ENCODE measurements at places on chromosomes 2 and 18.
A peak's percentile ranks its signal among the peaks of the same experiment; 100 is the strongest.

GRCh38 chr2:8572712-8573233 lies 109.1 kb upstream of the ID2 start:
- DNase-seq, result no peak

- DNase-seq, result no peak
These were observed 127.6 kb downstream of the MAPK4 start for GRCh38 chr18:50687491-50687890.

GRCh38 chr2:239349453-239350135 lies 51.2 kb downstream of the HDAC4 start:
- no peak for DNase-seq

GRCh38 chr2:31070339-31071125 lies 67.7 kb downstream of the GALNT14 start:
- DNase-seq, result no peak

GRCh38 chr2:176234156-176234555 lies 35.1 kb upstream of the MTX2 start:
- no peak for DNase-seq

DNA sequence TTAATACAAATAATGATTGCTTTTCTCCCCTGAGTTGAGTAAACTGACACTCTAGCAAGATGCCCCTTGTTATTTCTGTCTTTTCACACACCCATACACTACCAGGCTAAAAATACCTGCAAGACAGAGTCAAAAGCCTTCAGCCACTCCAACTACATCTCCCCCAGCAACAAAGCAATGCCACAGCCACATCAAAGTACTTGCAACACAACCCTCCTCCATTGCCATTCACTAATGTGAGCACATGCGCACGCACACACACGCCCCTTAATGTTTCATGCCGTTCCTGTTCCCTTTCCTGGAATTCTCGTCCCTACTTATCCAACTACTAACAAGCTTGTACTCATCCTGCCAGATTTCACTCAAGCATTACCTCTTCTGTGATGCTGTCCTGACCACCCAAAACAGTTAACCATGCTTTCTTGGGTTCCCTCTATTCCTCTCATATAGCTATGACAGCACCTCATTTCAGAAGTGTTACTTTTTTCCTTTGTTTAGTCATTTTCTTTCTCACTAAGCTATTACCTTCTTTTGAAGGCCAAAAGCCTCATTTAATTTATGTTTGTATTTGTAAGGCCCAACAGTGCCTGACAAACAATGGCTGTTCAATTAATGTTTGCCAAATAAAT lies 29.6 kb downstream of the SLC25A12 start:
- no peak for DNase-seq

GRCh38 chr18:32317651-32318050 lies 127.8 kb downstream of the MEP1B start:
- no peak for DNase-seq

- DNase-seq, result peak; percentile 22
These were observed 187.0 kb downstream of the HAUS1 start for GRCh38 chr18:46291149-46291548.

DNA sequence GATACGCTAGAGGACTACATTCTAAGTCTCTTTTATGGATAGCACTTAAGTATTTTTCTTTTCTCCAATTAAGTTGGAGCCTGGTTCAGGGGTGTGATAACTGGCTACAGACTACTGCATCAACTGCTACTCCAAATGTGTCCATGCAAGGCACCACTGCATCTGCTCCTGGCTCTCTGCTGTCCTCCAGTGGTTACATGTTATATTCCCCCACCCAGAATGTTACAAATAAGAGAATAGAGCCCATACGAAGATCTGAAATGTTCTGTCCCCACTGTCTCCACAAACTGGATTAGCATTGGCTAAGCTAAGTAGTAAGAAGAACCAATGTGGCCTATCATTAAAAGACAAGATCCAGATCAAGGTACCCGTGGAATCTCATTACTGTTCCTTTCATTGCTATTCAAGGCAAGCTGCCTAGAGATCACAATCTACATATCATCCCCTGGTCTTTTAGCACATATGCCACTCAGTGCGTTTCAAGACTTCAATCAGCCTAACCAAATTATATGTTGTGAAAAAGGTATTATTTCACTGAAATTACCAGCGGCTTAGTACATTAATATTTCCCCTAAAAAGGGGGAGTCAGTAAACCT lies 308.3 kb upstream of the SLC8A1 start:
- DNase-seq, result no peak

DNA sequence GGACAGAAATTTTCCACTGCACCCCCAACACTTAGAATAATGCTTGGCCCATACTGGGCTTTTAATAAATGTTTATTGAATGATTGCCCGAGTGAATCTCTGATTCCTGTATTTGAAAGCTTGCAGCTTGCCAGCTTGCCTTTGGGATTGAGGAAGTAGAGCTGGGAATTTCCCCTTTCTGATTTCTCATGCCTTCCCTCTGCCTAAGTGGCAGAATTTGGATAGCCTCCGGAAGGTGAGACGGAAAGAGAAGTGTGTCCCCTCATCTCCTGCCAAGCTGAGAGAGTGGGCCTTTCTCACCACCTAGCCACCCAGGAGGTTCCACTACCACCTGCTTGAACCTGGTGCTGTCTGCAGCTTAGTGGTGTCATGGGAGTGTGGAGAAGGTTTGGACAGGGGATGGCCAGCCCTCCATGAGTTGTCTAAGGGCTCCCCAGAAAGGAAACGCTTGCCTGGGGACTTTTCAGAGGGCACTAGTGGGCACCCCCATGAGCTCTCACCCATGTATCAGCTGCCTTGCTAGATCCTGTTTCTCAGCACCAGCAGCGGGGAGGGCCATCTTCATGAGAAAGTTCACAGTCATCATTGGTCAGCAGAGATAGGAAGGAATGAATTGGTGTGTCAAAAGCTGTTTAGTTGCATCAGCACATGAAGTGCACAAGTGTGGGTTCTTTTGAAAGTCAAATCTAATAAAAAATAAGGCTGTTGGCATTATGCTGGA lies 8.6 kb upstream of the NCOA1 start:
- no peak for DNase-seq

GRCh38 chr2:172863341-172863740 lies 127.7 kb downstream of the RAPGEF4 start:
- DNase-seq, result no peak

DNA sequence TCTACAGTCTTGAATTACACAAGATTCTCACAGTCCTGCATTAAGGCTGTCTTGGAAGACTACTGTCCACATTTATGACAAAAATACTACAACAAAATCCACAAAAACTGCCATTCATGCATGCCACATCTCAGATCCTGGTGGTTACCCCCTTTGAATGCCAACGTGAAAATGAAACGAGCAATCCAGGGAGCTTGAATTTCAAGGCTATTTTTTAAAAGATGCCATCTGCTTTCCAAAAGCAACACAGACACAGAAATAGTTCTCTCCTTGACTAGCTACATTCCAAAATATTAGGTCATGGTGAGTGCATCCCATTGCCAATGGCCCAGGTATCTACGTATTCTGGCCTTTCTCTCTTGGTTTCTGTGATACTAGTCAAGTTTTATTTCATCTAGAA lies 36.3 kb downstream of the IRS1 start:
- no peak for DNase-seq

DNA sequence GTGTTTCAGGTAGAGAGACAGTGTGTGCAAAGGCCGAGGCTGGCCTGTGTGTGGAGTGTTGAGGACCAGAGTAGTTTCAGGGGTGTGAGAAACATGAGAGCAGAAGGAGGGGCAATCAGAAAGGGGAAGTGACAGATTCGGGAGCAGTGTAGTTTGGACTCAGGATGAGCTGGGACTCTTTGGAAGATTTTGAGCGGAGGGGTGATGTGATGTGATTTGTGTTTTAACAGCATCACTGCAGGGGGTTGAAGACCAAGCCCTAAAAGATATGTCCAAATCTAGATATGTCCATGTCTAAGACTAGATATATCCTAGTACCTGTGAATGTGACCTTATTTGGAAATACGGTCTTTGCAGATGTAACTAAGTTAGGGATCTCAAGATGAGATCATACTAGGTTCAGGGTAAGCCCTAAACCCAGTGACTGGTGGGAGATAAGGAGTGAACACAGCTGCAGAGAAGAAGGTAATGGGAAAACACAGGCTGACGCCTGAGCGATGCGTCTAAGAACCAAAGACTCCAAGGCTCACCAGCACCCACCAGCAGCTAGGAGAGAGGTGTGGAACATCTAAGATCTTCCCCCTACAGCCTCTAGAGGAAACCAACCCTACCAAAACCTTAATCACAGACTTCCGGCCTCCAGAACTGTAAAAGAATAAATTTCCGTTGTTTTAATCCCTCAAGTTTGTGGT lies 38.5 kb upstream of the MYO3B start:
- DNase-seq, result no peak

GRCh38 chr18:28372186-28372585 lies 195.3 kb upstream of the CDH2 start:
- no peak for DNase-seq

- no peak for DNase-seq
These were observed at the start of gene TGFBRAP1 for GRCh38 chr2:105329561-105330495. Gene TGFBRAP1 (minus strand): TSS chr2:105329735. CDS start chr2:105308301, 21,434 bp downstream.

- peak; percentile 88 for DNase-seq
These were observed 12.0 kb upstream of the HAAO start for GRCh38 chr2:42804338-42804737.

DNA sequence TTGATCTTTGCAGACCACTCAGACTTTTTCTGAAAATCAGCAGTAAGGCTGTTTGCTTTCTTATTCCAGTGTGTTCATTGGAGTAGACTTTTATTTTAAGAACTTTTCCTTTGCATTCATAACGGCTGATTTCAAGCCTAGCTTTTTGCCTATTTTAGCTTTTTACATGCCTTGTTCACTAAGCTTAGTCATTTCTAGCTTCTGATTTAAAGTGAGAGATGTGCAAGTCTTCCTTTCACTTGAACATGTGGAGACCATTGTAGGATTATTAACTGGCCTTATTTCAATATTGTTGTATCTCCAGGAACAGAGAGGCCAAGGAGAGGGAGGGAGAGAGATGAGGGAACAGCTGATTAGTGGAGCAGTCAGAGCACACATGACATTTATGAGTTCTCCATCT lies 32.1 kb downstream of the RNMT start:
- DNase-seq, result no peak

DNA sequence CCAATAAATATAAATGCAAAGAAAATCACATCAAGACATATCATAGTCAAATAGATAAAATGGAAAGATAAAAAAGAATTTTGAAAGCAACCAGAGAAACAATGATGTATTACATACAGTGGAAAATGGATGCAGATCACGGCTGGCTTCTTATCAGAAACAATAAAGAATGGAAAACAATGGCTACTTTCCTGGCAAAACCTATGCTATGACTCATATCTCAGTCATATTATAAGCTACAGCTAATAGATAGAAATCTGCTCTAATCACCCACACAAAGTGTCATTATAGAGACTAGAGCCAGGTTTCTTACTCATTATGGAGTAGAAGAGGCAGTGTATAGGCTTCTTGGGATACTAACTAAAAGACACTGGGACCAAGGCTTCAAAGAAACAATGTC lies 93.5 kb upstream of the TACR1 start:
- DNase-seq, result no peak

GRCh38 chr2:238425505-238425978 lies 1.2 kb upstream of the ASB1 start:
- DNase-seq, result no peak

DNA sequence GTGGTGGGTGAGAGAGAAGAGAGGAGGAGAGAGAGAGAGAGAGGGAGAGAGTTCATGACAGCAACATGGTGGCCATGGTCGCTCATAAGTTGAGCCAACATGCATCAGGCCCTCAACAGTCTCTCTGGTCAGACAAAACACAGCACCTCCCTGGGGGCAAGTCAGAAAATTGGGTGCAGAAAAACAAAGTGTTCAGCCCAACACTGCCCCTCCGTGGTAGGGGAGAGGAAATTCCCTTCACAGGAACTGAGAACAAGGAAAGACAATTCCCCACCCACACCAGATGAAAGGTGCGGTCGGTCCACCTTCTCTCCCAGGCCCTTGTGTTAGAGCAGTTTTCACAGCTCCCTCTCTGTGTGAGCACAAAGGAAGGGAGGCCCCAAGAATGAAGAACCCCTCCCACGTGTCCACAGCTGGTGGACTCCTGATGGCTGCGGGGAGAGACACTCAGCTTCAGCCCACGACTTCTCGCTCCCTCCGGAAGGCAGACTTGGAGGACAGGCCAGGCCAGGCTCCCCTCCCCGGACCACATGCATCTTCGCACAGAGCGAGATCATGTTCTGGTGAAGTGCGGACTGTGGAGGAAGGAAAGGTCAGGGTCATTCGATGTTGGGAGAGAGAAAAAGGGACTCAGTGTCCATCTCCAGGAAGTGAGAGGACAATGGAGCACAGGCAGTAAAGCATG lies 181.7 kb downstream of the ANAPC1 start:
- no peak for DNase-seq

- DNase-seq, result no peak
These were observed 7.6 kb downstream of the WDFY1 start for GRCh38 chr2:223937535-223937934.

- no peak for DNase-seq
These were observed 262.4 kb downstream of the RND3 start for GRCh38 chr2:150225030-150225429.

GRCh38 chr18:50465211-50466153 lies 90.6 kb downstream of the SKA1 start:
- DNase-seq, result no peak

DNA sequence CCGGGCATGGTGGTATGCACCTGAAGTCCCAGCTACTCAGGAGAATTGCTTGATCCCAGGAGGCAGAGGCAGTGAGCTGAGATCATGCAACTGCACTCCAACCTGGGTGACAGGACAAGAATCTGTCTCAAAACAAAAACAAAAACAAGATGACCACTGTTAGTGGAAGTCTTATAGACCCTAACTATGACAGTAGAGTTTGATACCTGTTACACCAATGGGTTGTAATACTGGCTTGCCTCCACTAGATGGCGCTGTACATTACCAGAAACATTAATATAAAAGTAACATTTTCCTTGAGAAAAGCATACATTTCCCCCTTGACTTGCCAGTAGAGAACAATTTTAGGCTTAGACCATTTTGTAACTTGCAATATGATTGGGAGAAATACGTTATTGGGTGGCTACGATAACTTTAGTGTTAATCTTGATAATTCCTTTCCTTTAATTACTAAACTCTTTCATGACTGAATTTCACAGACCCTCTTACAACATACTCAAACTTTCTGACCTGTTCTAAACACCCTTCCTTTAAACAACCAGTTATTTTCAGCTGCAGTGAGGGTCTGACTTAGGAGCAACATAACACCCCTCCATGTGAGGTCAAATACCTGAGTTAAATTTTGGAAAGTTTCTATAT lies 19.5 kb downstream of the SLC25A52 start:
- DNase-seq, result no peak

DNA sequence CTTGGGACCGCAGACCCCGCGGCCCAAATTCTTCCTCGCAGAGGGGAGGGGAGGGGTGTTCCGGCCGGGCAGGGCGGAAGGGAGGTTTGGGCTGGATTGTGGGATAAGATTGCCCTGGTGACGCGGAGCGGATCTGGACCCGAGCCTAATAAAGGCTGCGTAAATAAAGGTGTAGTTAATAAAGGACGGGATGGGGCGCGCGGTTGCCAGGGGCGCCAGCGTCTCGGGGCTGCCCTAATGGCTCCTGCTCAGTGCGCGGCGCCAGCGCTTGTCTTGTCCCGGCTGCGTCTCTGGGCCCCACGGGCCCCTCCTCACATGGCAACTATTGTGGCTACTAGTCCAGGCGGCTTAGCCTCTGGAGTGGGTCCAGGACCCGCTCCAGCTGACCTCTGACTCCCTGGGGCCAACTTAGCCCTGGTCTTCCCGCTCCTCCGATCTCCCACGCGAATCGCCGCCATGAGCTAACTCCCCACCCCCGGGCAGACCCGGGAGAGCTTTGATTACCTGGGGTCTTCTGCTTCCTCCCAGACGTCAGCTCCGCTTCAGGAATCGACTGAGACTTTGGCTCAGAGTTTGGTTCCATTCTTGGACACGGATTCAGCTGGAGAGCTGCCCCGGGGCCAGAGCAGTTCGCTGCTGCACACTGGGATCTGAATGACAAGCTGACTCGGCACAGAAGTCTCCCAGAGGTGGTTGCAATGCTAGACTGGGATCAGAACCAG lies 36.5 kb downstream of the SLC25A52 start:
- DNase-seq, result no peak
